Urothelium cell line (cell line): ENCODE measurements at places on chromosomes 1 and 21.

DNA sequence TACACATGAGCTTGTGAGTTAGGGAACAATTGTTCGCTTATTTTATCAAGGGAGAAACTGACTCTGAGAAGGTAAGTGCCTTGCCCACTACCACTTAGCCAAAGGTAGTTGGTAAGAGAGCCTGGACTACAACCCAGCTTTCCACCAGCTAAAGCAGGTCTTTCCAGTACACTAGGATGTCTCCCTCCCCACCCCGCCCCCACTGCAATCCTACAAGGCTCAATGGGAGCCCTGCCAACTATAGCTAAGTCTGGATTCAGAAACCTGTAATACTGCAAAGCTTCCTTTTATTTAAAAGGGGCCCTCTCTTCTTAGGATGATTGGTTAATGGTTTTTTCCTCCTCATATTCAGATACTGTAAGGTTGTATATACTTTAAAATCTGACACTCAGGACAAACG, 102.0 kb upstream of the C8B start:
- DNase-seq = no peak

DNA sequence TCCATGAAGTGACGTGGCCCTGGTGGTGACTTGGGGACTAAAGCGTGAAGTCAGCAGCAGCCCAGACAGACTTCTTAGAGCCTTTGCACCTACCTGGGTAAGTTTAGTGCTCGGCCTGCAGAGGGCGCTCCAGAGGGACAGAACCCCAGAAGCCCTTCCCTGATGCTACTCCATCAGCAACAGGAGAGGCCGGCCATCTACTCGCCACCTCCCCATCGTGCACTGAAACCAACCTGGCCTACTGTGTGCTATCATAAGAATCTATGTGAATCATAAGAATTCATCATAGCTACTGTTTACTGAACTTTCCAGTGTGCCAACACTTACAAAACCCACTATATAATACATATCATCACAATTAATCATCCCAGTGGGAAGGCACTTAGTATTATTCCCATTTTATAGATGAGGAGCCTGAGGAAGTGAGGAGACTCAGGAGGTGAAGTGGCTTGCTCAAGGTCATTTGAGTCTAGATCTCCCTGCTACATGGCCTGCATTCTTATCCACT, 7.9 kb upstream of the EDN2 start:
- no peak for DNase-seq

DNA sequence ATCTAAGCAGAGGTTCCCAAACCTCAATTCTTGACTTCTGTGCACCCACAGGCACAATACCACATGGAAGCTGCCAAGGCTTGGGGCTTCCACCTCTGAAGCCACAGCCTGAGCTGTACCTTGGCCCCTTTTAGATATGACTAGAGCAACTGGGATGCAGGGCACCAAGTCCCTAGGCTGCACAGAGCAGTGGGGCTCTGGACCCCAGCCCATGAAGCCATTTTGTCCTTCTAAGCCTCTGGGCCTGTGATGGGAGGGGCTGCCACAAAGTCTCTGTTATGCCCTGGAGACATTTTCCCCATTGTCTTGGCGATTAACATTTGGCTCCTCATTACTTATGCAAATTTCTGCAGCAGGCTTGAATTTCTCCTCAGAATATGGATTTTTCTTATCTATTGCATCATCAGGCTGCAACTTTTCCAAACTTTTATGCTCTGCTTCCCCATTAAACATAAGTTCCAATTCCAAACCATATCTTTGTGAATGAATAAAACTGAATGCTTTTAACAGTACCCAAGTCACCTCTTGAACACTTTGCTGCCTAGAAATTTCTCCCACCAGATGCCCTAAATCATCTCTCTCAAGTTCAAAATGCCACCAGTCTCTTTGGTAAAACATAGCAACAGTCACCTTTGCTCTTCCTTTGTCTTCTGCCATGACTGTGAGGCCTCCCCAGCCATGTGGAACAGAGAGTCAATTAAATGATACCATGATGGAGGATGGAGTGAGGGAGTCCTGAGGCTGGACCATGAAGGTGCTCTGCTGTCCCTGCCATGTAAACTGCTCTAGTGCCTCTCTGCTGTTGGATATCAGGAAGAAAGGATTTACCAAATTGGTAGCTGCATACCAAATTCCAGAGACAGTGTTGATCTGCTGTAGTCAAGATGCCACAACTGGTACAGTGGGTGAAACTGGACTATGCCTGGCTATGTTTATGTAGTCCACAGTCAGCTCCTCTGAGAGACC, 37.6 kb downstream of the RUNX3 start:
- DNase-seq = no peak

- peak; percentile 14 for DNase-seq
These were observed 642 bp downstream of the SLC30A7 start for GRCh38 chr1:100896481-100896982.

GRCh38 chr1:79472067-79472656, 465.6 kb upstream of the ADGRL4 start:
- no peak for DNase-seq

GRCh38 chr1:165182975-165183374, 173.5 kb downstream of the LMX1A start:
- no peak for DNase-seq

DNA sequence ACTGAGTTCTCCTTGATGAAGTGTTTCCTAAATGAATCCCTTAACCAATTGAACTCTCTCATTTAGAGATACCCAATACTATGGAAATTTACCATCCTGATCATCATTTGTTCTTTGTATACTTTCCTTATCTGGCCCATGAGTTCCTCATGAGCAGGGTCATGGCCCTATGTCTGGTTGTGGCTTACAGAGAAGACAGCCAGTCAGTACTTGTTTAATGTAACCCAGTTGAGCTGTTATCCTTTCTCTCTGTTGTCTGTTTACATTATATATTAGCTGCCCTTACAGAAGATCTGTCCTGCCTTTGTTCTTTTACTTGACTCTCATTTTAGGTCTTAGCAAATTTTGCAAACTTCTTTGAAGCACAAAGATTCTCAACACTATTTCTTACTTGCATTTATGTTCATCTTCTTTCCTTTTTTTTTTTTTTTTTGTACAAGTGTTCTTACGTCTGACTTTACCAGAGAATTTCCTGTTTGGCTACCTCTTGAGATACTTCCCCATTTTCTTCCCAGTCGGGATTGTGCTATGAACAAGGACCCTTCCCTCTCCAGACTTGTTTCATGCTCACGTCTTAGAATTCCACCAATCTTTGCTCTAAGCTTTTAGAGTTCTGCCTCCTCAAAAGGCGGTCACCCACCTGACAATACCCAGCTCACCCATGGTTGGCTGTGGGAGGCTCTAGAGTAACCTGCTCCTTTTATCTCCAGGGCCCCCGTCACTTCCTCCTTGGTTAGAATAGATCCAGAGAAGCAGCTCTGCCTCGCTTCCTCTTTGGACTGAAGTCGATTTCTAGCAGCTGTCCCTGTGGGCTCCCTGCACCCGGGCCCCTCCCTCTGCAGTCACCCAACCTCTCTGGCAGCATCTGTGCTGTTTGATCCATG, 53.6 kb upstream of the RUNX1 start:
- no peak for DNase-seq

- no peak for DNase-seq
These were observed 22.1 kb upstream of the TBX15 start for GRCh38 chr1:119010201-119010600.

GRCh38 chr21:31236528-31236927, 107.5 kb downstream of the TIAM1 start:
- DNase-seq = peak; percentile 21

- DNase-seq = no peak
These were observed 366.9 kb upstream of the VAMP3 start for GRCh38 chr1:7404046-7404742.

- DNase-seq = peak; percentile 11
These were observed 71.5 kb downstream of the USP24 start for GRCh38 chr1:55143684-55144083.

GRCh38 chr21:33359446-33359845, 34.7 kb downstream of the IFNAR1 start:
- DNase-seq = no peak

DNA sequence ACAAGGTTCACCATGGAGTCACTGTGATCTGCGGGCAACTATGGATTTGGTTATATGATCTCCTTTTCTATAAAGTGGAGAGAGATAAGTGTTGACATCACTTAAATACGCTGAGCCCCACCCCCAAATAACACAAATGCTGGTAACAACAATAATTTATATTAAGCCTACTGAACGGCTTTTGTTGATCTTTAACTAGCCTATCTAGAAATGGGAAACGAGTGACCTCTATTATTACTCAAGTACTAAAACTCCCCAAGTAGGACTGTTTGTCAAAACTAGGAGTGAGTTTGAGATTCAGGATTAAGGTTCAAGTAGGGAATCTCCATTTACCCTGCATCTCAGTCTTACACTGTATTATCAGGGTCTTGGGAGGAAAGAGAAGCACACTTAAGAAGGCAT, 52.2 kb downstream of the MAP3K7CL start:
- DNase-seq = no peak

DNA sequence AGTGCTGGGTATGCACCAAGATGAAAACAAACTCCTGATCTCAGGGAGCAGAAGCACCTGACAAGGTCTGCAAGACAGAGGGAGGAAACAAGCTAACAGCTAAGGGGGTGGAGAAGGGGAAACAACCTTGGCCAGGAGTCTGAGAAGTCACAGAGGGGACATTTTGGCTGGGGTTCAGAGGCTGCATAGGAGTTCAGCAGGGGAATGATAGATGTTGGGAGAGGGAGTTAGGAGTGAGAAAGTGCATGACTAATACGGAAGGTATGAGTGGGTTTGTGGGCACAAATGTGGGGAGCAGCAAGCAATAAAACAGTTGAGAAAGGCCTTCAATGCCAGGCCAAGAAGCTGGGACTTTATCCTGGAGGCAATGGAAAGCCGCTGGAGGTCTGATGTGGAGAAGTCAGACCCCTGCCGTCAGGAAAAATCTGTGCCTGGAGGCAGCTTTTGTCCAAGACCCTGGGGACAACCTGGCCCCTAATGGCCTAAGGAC, 16.4 kb downstream of the EPHA2 start:
- peak; percentile 80 for DNase-seq
